Mesothelial cell of epicardium (in vitro differentiated cells): ENCODE measurements at places on chromosomes 13 and 19. TPM values are rescaled to one million over a fixed set of nuclear protein-coding genes. Genes with fewer than 3 reads are reported as not detected.

ZNF577 gene
- total RNA-seq: 23.0 to 27.4 TPM (median 23.1 TPM) in 3 replicates

KLHL1 gene
- 0.05 TPM in 1 of 3 replicates, not detected in the others for total RNA-seq

RUBCNL gene
- total RNA-seq: 2.4 to 3.2 TPM (median 2.8 TPM) in 3 replicates

DNA sequence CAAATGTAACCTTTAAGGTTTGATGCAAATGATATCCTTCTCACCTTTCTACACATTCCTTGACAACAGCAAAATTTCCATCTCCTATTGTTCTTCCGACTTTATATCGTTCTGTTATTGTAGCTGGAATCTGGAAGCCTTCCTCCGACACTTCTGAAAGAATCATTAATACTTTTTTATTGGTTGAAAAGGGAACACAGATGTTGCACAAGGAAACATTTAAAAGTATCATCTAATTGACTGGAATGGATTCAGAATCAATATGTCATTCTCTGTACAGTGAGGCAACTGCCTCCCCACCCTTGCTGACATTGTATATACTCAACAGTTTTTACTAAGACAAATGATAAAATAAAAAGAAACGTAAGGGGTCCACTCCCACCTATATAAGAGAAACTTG is 295.2 kb downstream of the DCLK1 start:
- DNase-seq: no peak
- H3K36me3 ChIP-seq: no peaks in the 10 kb centered on the region
- no peak overlapping the region for H3K4me3 ChIP-seq
- H3K27me3 ChIP-seq: no peaks in the 10 kb centered on the region
- H3K27ac ChIP-seq: no peak overlapping the region
- H3K4me1 ChIP-seq: peaks cover 6% of the 10 kb centered on the region

- peaks cover 17% of the 10 kb centered on the region for H3K36me3 ChIP-seq
- peak; percentile 59 for DNase-seq
- no peak overlapping the region for H3K4me3 ChIP-seq
- peaks cover 2% of the 10 kb centered on the region for H3K4me1 ChIP-seq
- peak overlapping the region; percentile 54 for H3K27ac ChIP-seq
These were observed 12.5 kb upstream of the ACTN4 start for GRCh38 chr19:38634757-38635482.

DNA sequence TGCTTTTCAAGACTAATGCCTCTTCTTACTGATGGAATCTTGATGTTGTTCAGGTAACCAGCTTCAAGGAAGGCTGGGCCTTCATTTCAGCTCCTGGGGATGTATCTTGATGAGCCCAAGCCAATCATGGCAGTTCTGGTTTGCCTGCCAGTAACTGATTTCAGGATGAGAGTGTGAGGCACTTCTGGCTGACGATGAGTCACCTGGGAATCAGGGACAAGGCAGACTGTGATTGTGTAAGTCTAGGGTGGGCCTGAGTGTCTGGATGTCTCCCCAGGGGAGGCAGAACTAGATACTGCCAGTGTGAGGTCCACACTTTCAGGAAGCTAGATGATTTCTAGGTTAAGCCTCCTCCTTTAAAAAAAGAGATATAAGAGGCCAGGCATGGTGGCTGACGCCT is 77.3 kb upstream of the KL start:
- no peaks in the 10 kb centered on the region for H3K36me3 ChIP-seq
- no peak for DNase-seq
- H3K27ac ChIP-seq: no peak overlapping the region
- H3K4me1 ChIP-seq: peaks cover 13% of the 10 kb centered on the region
- peaks cover 1% of the 10 kb centered on the region for H3K27me3 ChIP-seq

DNA sequence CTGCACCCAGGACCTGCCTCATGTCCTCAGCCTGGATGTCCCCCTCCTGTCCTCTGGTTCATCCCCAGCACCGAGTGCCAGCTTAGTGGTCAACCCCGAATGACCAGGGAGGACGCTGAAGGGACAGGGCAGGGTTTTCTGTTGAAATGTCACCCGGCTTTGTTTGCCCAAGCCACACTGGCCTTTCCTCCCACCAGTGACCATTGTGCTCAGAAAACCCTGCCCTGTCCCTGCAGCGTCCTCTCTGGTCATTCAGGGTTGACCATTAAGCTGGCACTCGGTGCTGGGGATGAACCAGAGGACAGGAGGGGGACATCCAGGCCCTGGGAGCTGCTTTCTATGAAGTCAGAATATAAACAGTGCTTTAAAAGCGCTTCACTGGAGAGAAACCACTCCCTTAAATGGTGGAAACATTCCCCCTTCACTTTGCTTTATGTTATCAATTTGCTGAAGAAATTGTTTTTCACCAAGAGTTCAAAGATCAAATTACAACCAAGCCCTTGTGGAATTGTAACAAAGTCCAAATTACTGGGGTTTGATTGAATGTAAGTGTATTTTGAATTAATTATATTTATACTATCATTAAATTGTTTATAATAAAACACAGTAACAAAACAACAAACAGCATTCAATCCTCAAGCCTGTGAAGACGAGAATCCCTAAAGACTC is 21.4 kb downstream of the CARS2 start:
- H3K4me3 ChIP-seq: no peak overlapping the region
- DNase-seq: no peak
- H3K36me3 ChIP-seq: peaks cover 27% of the 10 kb centered on the region
- no peak overlapping the region for H3K27ac ChIP-seq
- H3K27me3 ChIP-seq: no peaks in the 10 kb centered on the region
- H3K4me1 ChIP-seq: no peaks in the 10 kb centered on the region

DNA sequence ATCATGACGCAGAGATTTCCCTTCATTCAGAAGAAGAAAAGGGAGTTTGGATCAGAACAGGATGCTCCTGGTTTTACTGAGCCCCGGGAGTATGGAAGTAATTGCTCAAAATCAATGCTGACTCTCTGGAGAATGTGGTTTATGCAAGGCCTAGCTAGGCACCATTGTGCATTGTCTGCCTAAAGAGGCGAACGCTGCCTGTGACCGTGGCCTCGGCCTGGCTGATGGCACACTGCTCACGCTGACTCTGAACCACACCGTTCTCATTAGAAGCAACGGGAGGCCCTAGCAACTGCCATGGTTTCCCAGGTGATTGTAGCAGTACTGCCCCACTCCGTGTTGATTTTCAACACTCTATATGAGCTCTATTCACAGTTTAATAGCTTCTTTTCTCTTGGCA is 41.7 kb upstream of the UBL3 start:
- H3K36me3 ChIP-seq: no peaks in the 10 kb centered on the region
- H3K27me3 ChIP-seq: no peaks in the 10 kb centered on the region
- H3K27ac ChIP-seq: no peak overlapping the region
- H3K4me1 ChIP-seq: peaks cover 14% of the 10 kb centered on the region

DNA sequence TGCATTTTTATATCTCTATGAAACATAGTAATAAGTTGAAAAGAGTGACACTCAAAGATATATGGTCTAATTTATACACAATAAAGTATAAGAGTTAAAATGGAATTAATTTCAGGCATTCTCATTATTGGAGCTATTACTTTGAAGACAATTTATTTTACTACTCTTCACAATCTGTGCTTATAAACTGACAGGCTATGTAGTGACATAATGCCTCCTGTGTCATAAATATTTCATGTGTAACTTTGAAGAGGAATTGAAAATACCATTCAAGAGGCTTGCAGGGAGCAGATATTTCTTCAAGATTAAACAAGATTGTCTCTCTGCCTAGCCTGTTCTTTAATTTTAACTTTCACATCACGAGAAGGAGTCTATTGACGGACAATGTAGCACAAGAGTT is 1881.5 kb upstream of the PCDH20 start:
- peaks cover 8% of the 10 kb centered on the region for H3K4me1 ChIP-seq
- DNase-seq: no peak
- no peak overlapping the region for H3K4me3 ChIP-seq
- H3K36me3 ChIP-seq: no peaks in the 10 kb centered on the region
- H3K27me3 ChIP-seq: no peaks in the 10 kb centered on the region
- no peak overlapping the region for H3K27ac ChIP-seq

GRCh38 chr13:110561344-110562035 is at the start of gene RAB20:
RAB20 (minus strand) TSS chr13:110561722; CDS start chr13:110561519, 203 bp downstream.
- peak; percentile 77 for DNase-seq
- H3K27ac ChIP-seq: peak within 1 kb of the TSS; percentile 95
- peaks cover 51% of the 10 kb centered on the region for H3K4me1 ChIP-seq
- H3K4me3 ChIP-seq: peak within 1 kb of the TSS; percentile 93
- no peaks in the 10 kb centered on the region for H3K27me3 ChIP-seq
- H3K36me3 ChIP-seq: peaks cover 12% of the 10 kb centered on the region

DNA sequence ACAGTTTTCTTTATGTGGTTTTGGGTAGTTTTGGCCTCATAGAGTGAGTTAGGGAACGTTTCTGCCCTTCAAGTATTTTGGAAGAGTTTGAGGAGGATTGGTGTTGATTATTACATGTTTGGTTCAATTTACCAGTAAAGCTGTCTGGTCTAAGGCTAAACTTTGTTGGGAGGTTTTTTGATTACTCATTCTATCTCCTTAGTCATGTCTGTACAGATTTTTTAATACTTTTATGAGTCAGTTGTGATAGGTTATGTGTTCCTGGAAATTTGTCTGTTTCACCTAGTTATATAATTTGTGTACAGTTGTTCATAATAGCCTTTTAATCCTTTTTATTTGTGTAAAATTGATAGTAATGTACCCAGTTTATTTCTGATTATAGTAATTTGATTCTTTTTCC is 20.4 kb downstream of the RNF17 start:
- H3K27ac ChIP-seq: no peak overlapping the region
- DNase-seq: no peak
- no peaks in the 10 kb centered on the region for H3K4me1 ChIP-seq
- no peak overlapping the region for H3K4me3 ChIP-seq
- no peaks in the 10 kb centered on the region for H3K27me3 ChIP-seq

DNA sequence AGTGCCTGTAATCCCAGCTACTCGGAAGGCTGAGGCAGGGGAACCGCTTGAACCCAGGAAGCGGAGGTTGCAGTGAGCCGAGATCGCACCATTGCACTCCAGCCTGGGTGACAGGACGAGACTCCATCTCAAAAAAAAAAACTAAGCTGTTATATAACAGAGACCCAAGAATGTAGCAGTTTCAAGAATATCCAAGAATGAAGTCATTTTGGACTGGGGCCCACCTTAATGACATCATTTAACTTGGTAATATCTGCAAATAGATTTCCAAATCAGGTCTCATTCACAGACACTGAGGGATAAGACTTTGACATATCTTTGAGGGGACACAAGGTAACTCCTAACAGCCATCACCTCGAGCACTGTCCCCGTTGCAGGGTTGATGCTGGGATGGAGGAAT is 36.5 kb upstream of the MRI1 start:
- H3K27me3 ChIP-seq: peaks cover 5% of the 10 kb centered on the region
- H3K27ac ChIP-seq: no peak overlapping the region
- no peaks in the 10 kb centered on the region for H3K36me3 ChIP-seq
- no peak overlapping the region for H3K4me3 ChIP-seq
- DNase-seq: no peak

- H3K27me3 ChIP-seq: peaks cover 10% of the 10 kb centered on the region
- no peak for DNase-seq
- no peaks in the 10 kb centered on the region for H3K4me1 ChIP-seq
- H3K4me3 ChIP-seq: no peak overlapping the region
- H3K36me3 ChIP-seq: no peaks in the 10 kb centered on the region
These were observed 21.1 kb downstream of the CEACAM8 start for GRCh38 chr19:42573642-42574041.

- H3K36me3 ChIP-seq: no peaks in the 10 kb centered on the region
- peaks cover 28% of the 10 kb centered on the region for H3K4me1 ChIP-seq
- no peak overlapping the region for H3K27ac ChIP-seq
These were observed 395.8 kb upstream of the GPC6 start for GRCh38 chr13:92830821-92831220.

DNA sequence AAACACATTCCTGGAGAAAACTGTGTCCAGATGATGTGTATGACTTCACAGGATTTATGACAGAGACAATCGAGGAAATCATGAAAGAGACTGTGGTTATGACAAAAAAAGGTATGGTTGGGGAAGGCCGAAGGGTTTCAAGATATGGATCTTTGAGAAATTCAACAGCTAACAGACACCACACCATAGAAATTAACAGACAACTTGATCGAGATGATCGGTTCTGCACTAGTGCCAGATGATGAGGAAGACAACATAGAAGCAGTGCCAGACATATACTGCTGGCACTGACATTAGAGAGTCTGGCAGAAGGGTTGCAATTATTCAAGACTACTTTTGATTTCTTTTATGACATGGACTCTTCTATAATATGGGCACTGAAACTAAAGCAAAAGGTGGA is 37.2 kb downstream of the KCNRG start:
- DNase-seq: no peak
- peaks cover 15% of the 10 kb centered on the region for H3K36me3 ChIP-seq
- no peak overlapping the region for H3K27ac ChIP-seq

DNA sequence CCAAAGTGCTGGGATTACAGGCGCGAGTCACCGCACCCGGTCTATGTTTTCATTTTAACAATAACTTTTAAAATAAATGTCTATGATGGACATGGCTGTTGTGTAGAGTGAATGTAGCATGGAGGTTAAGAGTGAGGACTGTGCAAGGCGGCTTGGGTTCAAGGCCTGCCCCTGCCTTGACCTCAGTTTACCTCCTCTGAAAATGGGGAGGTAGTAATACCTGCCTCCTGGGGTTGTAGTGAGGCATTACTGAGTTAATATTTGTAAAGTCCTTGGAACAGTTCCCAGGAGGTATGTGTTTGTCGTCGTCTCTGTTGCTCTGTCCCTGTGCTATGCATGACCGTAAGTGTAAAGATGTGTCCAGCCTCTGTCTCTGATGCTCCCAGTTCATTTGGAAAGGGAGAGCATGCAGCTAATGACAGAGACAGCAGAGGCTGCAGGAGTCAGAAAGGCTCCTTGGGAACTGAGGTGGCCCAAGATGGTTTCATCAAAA is 9.4 kb downstream of the GARRE1 start:
- no peak for DNase-seq
- H3K36me3 ChIP-seq: peaks cover 6% of the 10 kb centered on the region
- H3K4me1 ChIP-seq: peaks cover 48% of the 10 kb centered on the region
- H3K4me3 ChIP-seq: no peak overlapping the region
- no peaks in the 10 kb centered on the region for H3K27me3 ChIP-seq

GRCh38 chr19:3547301-3547731 is 8.3 kb downstream of the TEKTIP1 start:
- H3K27me3 ChIP-seq: no peaks in the 10 kb centered on the region
- no peak overlapping the region for H3K27ac ChIP-seq
- no peak for DNase-seq
- H3K4me3 ChIP-seq: no peak overlapping the region

DNA sequence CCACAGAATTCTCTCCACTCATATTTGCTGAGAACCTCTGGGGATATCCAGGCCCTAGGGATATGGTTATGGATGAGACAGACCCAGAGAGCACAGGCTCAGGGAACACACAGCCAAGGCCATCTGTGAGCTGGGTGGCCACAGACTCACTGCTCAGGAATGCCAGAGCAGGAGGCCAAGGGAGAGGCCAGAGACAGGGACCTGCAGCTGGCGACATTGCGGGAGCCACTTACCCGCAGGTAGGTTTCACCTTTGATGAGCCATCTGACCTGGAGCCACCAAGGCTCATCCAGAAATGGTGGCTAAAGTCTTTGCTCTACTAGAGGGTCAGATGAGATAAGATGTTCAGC is 29.4 kb downstream of the CCNE1 start:
- H3K4me1 ChIP-seq: peaks cover 34% of the 10 kb centered on the region
- no peak for DNase-seq
- no peak overlapping the region for H3K4me3 ChIP-seq
- H3K27me3 ChIP-seq: peaks cover 2% of the 10 kb centered on the region
